ENCODE measurements at places on chromosomes 4 and X.
A peak's percentile ranks its signal among the peaks of the same experiment; 100 is the strongest.

DNA sequence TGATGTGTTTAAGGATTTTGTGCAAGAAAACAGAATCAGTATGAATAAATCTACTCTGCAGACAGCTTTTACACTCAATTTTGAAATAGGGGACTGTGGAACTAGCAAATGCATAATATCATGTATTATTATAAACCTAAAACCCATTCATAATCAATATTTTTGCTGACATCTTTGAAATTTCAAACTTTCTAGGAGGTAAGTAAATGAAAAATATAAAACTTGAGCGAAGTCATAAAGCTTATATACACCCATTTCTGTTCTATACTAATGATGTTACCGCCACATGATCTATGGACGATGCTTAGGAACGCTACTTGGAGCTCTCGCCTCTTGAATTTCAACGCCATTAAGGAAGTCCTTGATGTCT lies 38.1 kb downstream of the ADGRA3 start:
- no peak for DNase-seq

DNA sequence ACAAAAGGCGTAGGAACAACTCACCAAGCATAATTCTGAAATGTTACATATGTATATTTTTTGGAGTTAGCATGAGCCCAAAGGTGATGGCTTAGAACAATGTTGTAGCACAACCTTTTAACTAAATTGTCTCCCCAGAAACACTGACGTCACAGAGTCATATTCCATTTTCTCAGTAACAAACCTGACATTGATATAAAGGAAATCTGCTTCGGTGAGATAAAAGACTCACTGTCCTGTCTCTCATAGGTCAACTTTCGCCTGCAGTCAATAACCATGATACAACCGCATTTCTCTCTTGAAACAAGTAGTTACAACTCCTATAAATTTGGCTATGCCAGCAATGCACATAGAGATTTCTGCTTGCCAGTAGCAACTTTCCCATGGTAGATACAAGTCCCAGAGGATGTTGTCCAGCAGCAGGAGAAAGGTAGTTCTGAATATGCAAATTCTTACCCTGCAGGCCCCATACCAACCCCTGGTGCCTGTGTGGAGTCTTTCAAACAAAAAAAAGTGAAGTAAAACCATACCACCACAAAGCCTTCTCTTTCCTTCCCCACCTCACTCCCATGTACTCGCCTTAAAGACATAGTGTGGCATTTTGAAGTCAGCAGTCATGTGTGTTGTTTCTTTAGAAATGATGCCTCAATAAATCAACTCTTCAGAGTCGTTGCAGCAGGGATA lies 47.9 kb downstream of the MTM1 start:
- DNase-seq: no peak

DNA sequence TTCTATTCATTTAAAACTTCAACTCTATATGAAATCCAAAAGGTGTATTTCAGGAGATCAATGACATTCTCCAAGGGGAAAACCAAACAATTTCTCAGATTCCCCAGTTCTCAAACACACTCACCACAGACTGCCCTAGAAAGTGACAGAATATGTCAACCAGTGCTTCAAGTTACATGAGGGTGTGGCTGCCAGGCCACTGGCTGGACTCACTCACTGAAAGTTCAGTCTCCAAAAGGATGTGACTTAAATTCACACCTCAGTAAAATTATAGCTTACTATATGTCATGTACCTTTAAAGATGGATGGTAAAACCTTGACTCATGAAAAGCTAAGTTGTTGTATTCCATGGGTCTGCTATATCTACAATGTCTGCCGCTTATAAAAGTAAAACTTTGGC lies 7.3 kb downstream of the INPP4B start:
- DNase-seq: no peak

DNA sequence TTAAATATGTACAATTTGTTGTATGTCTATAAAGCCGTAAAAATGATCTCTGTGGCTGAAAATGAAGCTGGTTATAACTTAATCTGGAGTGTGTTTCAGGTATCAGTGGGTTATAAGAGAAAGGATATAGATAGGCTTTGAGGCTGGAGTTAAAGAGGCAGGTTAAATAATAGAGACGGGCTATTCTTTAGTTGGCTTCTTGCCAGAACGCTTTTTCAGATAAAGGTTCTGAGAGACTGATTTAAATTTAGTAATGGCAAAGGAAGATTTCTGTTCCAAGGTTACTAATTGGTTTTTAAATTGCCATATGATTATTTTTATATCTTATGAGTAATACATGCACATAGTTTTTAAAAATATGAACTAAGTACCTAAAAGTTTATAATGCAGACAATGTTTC lies 117.4 kb downstream of the AWAT2 start:
- DNase-seq: no peak

GRCh38 chr4:119281393-119281792 lies 40.5 kb downstream of the FABP2 start:
- DNase-seq: no peak

GRCh38 chrX:130109429-130110378 lies 593 bp downstream of the ELF4 start:
- DNase-seq: peak; percentile 58

DNA sequence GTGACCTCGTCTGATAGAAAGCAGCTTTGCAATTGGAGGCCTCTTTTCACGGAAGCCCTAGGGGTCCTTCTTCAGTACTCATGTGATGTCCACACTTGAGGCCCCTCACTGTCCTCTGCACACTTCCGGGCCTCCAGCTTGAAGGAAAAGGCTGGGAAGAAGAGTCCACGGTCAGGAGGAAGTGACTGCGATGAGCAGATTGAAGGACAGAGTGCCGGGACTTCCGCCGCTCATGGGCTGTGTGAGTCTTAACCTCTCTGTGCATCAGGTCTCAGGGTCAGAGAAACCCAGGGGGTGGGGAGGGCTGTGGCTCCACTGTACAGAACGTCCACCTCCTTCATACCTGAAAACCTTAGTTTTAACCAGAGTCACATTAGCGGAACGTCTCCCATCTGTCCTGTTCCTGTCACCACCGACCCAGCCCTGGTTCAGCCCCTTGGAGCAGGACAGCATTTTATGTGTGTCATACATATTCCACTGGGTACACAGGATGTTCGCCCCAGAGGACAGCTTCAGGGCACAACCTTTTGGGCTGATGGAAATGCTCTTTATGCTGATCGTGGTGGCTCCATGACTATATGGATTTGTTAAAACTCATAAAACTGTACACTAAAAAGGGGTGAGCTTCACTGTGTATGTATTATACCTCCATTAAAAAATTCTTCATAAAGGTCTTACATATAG lies 51.0 kb upstream of the SORCS2 start:
- no peak for DNase-seq

- DNase-seq: no peak
Observed at GRCh38 chrX:123685232-123685631, 47.6 kb downstream of the THOC2 start.

Measured in retina (tissue), 1 donor.